ENCODE measurements at places on chromosomes 13 and 19. TPM values are rescaled to one million over a fixed set of nuclear protein-coding genes. Genes with fewer than 3 reads are reported as not detected.

The LRRC25 gene
- 0.79 TPM for polyA plus RNA-seq

The ZNF491 gene
- polyA plus RNA-seq, result 3.4 TPM

The GRIN3B gene
- polyA plus RNA-seq, result 0.76 TPM

The PRODH2 gene
- 27.5 TPM for polyA plus RNA-seq

The STOML3 gene
- polyA plus RNA-seq, result not detected

The TMED1 gene
- 56.0 TPM for polyA plus RNA-seq

The KLK12 gene
- polyA plus RNA-seq, result not detected

The COG3 gene
- 32.8 TPM for polyA plus RNA-seq

Measured in left renal cortex interstitium (tissue), 4 donors.